SJSA1 (cell line): ENCODE measurements at places on chromosomes 12 and 14.

DNA sequence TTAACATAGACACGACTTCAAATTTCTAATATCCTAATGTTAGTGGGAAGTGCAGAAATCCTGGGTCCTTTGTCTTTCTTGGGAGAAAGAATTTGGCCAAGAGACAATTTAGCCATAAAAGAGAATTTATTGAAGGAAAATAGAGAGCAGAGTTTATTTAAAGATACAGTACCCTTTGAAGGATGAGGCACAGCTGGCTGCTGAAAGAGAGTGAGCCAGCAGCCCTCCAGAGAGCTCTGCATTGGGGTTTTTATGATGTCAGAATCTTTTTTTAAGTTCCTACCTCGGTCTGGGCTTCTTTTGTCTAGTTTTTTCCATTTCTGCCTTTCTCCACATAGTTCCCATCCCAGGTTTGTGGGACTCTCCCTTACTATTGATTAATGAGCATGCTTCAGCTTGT, 37.5 kb downstream of the CCER1 start:
- no peak for DNase-seq

DNA sequence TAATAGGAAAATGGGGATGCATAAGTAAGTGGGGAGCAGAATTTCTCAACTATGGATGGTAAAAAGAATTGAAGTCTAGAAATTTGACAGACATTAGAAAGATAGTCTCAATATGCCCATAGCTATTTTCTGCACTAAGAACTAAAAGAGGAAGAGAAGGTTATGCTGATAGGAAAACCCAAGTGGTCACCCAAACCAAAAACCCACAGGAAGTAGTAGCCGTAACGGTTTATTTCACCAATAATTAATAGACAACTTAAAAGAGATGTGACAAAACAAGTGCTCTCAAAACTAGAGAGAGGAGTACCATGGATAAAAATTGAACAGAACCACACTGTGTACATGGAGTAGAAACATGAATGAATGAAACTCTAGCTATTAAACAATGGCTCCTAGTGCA, 295.4 kb downstream of the FSCB start:
- DNase-seq, result no peak

DNA sequence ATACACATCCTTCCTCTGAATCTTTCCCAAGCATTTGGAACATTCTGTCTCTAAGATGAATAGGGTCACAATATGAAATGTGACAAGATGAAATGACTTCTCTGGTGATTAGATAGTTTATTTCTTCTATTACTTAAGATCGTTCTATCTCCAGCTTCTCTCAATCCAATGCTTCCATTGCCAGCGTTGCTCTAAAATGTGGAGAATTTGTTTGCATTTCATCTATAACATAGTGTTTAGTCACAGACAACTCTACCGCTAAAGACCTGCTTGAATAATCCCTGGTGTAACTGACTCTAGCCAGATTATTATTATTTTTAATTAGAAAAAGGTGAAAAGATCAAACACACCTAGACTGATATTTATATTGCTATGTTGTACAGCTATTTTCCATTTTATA, 184.7 kb upstream of the PRICKLE1 start:
- no peak for DNase-seq

- no peak for DNase-seq
These were observed 22.4 kb upstream of the DIO3 start for GRCh38 chr14:101538878-101539277.

DNA sequence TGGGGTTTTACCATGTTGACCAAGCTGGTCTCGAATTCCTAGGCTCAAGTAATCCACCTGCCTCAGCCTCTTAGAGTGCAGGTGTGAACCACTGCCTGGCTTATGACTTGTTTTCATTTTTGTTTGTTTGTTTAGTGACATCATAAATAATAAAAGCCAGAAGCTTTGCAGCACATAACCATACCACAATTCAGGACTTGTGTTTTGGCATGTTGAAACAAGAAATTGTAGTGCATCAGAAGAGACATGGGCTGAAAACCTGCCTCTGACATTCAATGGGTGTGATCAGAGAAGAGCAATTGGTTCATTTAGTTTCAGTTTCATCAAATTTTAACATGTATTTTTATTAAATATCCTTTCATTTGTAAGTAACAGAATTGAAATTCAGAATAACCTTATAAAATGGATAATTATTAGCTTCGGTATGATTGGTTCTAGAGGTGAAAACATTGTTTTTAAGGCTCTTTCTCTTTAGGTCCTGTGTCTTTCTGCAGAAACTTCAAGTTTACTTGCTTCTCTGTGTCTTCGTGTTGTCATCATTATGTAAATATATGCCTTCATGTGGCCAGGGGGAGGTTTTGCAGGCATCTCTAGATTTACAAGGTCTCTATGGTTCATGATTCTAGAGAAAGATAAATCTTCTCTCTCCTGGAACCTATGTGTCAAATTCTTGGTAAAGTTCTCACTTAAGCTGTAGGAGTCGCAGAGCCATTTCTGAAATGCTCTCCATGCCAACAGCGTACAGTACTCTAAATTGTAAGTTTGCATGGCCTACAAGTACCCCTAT, 312.0 kb downstream of the KCNC2 start:
- DNase-seq, result no peak

- DNase-seq, result peak; percentile 52
These were observed 255.4 kb downstream of the DAD1 start for GRCh38 chr14:22333422-22334274.

GRCh38 chr12:65565601-65566560, 258.4 kb upstream of the HMGA2 start:
- peak; percentile 96 for DNase-seq

GRCh38 chr14:100072783-100073346, 7.6 kb downstream of the EVL start:
- DNase-seq, result no peak

DNA sequence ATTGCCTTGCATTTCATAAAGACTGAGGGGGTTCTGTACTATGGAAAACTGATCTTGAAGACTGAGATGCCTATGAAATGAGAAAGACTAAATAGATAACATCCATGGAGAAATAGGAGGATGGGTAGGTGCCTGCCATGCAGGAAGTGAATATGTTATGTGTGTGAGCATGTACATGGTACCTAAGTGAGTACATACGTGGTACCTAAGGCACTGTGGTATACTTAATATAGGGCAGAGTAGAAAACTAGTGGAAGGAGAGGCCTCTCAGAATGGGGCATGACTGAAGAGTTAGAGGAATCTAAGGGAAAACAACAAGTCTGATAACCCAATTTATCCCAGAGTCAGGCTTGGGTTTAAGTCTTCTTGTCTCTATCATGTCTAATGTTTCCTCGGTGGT, 161.8 kb upstream of the DCN start:
- no peak for DNase-seq

- DNase-seq, result no peak
These were observed 427.5 kb downstream of the SNAPC1 start for GRCh38 chr14:62189698-62190097.

GRCh38 chr12:64392221-64392620, 1.7 kb upstream of the C12orf56 start:
- DNase-seq, result no peak

GRCh38 chr12:52694151-52694550, 9.2 kb downstream of the KRT77 start:
- no peak for DNase-seq

- DNase-seq, result peak; percentile 90
These were observed 213.5 kb upstream of the KRR1 start for GRCh38 chr12:75724928-75725312.

DNA sequence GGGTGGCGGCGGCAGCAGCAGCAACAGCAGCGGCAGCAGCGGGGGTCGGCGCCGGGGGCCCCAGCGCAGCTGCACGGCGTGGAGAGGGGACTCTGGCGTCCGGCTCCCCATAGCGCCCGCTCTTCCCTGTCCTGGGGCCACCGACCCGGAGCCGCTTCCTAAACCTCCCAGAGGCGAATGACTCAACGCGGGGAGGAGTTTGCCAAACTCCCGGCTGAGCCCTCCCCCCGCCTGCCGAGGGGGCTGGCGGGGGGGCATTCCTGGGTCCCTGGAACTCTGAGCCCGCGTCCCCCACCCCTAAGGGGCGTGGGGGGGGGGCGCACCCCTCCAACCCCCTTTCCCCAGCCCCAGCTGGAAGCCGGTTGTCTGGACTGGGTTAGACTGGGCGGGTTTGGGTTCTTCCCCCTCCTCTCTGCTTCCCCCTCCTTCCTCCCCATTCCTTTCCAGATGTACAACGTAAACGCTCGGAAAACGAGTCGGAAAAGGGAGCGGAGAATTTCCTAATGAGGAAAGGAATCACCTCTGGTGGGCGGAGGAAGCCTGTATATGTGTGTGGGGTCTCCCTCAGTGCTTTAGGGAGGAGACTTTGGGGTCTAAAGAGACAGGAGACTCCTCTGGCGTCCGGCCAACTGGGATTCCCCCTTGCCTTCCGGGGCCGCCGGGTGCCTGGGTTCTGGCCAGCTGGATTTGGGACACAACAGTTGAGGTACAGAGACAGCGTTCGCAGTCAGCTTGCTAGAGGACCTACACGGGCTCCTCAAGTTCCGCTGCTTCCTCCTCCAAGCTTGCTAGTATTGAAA, at the start of gene ITGA5:
Gene ITGA5, minus strand, starts transcription at position 179 of the 800 bp plus-strand sequence. Its CDS starts 68 bp downstream, at position 111.
- peak; percentile 76 for DNase-seq

GRCh38 chr12:110857528-110857927, 10.7 kb downstream of the CCDC63 start:
- no peak for DNase-seq

GRCh38 chr14:77098529-77099353, 683 bp downstream of the CIPC start:
- DNase-seq, result no peak

DNA sequence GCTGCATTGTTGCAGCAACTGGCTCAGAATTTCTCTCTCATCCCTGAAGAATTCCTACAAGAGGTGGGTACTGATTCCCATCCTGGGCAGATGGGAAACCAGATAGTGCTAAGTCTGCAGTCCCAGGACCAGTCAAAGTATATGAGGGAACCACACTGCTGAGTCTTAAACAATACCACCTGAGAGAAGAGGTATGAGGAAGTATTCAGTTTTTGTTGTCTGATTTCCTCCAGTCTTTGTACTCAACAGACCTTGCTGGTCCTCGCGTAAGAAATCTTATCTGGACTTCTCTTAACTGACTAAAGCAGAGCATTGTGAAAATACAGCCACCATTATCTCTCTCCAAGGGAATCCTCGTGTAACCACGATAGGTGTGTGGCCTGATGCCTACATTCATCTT, 3.6 kb upstream of the EDDM3A start:
- no peak for DNase-seq

DNA sequence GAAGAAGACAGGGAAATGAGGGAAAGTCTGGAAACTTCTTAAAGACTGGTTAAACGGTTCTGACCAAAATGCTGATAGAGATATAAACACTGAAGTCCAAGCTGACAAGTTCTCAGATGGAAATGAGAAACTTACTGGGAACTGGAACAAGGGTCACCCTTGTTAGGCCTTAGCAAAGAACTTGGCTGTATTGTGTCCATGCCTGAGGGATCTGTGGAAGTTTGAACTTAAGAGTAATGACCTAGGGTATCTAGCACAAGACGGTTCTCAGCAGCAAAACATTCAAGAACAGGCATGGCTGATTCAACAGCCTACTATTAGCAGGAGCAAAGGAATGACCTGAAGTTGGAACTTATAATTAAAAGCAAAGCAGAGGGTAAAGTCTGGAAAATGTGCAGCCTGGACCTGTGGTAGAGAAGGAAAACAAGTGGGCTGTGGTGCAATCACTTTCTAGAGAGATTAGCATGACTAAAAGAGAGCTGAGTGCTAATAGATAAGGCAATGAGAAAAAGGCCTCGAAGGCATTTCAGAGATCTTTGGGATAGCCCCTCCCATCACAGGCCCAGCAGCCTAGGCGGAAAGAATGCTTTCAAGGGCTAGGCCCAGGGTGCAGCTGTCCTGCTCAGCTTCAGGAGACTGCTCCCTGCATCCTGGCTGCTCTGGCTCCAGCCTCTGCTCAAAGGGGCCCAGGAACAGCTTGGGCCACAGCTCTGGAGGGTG, 60.3 kb downstream of the ATP2B1 start:
- DNase-seq, result no peak
